ENCODE measurements at places on chromosomes 2 and 18.

DNA sequence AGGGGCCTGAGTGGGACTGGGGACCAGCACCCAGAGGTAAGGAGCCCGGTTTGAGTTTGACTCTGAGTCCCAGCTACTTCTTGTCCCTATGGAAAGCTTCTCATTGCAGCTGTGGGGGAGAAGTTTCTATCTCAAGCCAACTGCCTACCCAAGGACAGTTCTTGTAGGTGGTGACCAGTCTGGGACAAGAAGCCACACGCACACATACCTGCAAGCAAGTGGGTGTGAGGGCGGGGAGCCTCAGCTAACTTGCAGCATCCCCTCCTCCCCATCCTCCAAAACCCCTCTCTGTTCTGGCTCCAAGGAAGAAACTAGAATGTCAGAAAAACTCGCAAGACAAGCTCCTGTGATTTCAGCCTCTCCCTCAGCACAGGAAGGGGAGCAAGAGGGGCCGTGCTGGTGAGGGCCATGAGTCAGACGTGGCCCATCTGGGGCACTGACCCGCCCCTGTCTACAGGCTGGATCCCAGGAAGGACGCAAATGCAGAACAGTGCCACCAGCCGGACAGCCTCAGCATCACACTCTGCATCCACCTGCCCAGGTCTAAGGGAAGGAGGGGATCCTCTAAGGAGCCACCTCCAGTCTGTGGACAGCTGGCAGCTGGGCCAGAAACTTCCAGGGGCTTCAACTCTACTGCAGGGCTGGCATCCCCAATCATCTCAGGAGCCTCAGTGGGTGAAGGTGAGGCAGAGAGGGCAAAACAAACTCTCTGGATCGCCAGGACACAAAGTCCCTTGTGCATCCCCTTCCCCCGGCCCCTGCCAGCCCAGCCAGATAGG, 103.4 kb downstream of the TNS1 start:
- no peak for DNase-seq

DNA sequence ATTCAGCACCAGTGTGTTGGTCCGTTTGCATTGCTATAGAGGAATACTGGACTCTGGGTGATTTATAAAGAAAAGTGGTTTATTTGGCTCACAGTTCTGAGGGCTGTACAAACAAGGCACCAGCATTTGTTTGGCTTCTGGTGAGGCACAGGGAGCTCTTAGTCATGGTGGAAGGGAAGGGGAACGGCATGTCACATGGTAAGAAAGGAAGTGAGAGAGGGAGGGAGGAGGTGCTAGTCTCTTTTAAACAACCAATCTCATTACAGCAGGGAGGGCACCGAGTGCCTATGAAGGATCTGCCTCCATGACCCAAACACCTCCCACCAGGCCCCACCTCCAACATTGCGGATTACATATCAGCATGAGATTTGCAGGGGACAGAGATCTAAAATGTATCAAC, 143.9 kb upstream of the DLX2 start:
- DNase-seq: no peak

- no peak for DNase-seq
These were observed 261.1 kb downstream of the CNTNAP5 start for GRCh38 chr2:124286089-124286783.

DNA sequence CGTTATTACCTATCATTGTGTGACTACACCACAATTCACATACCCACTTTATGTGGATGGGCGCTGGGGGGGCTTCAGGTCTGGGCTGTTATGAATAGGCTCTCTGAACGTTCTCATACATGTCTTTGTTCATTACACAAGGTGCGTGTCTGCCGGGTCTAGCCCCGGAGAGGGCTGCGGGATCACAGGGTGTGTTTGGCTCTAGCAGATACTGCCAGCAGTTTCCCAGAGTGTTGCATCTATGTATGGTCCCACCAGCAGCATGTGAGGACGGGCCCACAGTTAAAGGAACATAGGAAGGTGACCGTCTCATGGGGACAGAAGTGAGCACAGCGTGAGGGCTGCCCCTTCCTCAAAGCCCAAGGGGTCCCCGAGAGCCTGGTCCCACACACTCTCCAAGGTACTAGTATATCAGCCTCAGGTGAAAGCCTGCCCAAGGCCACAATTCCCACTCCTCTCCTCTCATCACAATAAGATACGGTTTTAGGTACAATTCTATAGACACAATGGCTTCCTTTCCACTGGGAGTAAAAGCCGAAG, 48.8 kb downstream of the TFCP2L1 start:
- DNase-seq: no peak

DNA sequence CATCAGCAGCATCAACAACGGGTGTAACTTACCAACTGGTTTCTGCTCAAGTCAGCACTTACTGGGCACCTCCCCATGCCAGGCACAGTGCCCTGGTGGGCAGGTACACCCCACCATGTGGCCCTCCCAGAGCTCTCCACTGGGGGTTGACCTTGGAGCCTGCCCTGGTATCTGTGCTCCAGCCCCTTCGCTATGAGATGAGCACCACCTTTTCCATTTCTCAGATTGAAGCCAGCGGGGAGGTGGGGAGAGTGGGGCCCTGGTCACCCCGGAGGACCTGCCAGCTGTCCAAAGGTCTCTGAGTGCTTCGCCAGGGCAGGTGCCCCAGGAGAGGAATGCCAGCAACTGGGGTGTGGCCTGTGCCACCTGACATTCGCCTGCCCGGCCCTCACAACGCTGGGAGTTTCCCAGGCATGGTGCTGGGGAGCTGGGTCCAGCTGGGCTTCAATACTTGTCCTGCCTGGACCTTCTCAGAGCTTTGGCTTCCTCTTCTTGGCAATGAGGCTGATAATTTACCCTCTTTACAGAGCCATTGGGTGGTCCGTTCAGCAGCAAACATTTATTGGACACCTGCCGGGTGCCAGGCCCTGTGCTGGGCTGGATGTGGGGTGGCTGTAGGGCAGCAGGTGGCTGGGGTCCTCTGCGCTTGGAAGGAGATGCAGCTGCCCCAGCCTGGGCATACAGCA, 5.9 kb upstream of the ZAP70 start:
- DNase-seq: no peak

DNA sequence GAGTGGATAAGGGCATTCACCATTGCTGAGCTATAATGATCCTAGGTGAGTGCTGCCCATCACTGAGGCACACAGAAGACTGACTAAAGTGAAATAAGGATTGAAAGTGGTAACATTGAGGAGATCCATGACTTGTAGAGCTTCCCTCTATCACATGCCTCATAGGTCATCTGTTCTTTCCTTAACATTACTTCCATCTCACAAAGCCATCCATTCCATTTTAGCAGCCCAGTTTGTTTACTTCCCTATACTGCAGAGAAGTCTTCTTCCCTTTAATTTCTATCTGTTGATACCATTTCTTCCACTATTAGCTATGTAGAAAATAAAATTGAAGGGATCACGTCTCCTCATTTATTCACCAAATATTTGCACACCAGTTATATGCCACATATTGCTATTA, 32.1 kb downstream of the ME2 start:
- no peak for DNase-seq

DNA sequence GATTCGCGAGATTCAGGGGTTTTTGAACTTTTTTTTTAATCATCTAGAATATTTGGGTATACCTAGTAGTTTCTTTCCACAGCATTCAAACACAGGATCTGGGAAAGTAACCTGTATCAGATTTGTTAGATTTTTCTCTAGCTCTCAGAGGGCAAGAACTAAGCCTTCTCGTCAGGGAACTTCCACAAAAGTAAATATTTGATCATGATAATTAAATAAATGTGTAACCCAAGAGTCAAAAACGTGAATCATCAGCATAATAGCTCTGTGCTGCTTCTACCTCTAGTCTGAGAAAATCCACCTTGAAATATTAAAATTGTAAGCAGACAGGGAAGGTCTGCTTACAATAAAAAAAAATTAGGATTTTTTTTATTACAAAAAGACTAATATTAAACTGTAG, 225.7 kb upstream of the SPOPL start:
- no peak for DNase-seq

DNA sequence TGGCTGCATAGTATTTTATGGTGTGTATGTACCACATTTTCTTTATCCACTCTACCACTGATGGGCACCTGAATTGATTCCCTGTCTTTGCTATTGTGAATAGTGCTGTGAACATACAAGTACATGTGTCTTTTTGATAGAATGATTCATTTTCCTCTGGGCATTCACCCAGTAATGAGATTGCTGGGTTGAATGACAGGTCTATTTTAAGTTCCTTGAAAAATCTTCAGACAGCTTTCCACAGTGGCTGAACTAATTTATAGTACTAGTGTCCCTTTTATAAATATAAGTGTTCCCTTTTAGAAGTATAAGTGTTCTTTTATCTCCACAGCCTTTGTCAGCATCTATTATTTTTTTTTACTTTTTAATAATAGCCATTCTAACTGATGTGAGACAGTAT, 303.9 kb upstream of the EPHA4 start:
- no peak for DNase-seq

DNA sequence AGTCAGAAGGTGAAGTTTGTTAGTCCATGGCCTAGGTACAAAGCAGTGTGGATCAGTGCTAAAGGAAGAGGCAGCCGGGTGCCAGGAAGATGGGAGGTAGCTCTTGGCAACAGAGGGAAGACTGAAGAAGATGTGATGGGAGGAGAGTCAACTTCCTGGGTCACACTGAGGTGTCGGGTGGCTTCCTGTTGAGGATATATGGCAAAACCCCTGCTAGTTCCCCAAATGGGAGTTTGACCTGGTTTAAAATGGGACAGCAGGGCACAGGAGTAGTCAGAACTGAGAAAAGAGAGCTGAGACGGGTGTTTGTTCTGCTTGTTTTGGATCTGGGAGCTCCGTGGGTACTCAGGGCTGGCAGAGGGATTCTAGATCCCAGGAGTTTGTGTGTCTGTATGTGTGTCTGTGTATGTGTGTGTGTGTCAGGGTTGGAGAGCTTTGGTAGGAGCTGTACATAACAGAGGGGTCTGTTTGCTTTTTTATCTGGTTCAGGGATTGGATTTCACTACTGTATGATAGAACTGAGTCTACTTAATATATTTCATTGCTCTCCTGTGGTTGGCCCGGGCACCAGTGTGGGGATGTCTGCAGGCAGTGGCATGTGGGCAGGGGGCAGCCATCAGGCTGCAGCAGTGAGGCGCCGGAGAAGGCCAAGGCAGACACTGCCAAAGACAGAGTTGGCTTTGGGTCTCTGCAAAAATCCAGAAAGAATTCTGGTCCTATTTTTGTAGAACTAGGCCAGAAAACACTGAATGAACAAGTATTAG, 17.1 kb downstream of the MXD1 start:
- no peak for DNase-seq

All from glomerular endothelial cell (primary cell).